ENCODE measurements at places on chromosomes 12 and 14.
A peak's percentile ranks its signal among the peaks of the same experiment; 100 is the strongest.

DNA sequence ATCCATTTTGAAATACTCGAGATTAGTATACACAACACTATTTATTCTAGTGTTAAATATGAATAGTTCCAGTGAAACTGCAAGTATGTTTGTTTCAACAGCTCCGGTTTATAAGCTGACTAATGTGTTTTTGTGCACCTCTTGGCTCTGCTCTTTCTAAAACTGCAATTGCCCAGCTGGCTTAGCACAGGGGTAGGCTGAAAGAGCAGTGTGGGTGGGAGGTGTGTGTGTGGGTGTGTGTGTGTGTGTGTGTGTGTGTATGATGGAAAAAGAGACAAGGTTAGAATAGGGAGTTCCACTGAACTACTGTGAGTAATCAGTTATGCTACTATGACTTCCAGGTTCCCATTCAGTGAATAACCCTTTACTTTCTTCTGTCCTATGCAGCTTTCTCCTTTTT lies 37.8 kb upstream of the DDHD1 start:
- no peak for DNase-seq

GRCh38 chr12:95738024-95738611 lies 52.4 kb downstream of the NTN4 start:
- DNase-seq = no peak

DNA sequence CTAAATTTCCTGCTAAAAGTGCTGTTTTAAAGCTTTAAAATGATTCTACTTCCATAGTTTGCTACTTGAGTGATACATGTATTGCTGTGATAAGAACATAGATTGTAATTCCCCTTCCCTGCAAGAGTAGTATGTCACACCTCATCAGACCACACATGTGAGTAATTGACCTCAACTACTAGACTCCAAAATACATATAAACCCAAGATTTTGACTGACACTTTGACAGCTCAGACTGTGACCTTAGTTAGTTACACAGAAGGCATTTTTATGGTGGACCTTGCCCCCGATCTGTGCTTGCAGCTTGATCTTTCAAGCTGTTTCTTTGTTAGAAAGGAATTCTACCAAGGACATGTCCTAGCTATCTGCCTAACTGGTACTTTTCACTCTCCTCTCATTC lies 18.6 kb downstream of the APOBEC1 start:
- no peak for DNase-seq

- DNase-seq = no peak
Observed at GRCh38 chr14:66383257-66383656, 102.9 kb upstream of the CCDC196 start.

GRCh38 chr12:106739318-106739717 lies 35.2 kb upstream of the RIC8B start:
- DNase-seq = no peak

GRCh38 chr14:32696325-32697091 lies 242.2 kb upstream of the NPAS3 start:
- DNase-seq = no peak

GRCh38 chr12:614411-614970 lies 48.8 kb downstream of the NINJ2 start:
- DNase-seq = no peak

GRCh38 chr12:56687223-56688128 lies 608 bp downstream of the PTGES3 start:
- no peak for DNase-seq

DNA sequence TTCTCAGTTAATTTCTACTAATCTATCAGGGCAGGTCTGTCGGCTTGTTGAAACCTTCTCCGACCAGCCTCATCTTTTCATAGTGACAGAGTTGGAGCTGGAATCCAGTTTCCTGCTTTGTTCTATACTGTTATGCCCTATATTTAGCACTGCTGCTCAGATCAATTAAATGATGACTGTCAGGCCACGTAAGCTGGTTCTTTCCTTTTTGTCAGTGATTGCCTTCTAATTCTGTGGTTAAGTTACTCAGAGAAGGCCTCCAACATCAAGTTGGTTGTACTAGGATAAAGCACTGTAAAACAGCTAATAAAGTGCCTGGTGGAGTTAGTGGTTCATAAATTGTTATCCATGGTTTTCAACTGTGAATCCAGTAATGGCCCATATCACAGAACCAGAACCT lies 22.6 kb downstream of the DERA start:
- DNase-seq = no peak

DNA sequence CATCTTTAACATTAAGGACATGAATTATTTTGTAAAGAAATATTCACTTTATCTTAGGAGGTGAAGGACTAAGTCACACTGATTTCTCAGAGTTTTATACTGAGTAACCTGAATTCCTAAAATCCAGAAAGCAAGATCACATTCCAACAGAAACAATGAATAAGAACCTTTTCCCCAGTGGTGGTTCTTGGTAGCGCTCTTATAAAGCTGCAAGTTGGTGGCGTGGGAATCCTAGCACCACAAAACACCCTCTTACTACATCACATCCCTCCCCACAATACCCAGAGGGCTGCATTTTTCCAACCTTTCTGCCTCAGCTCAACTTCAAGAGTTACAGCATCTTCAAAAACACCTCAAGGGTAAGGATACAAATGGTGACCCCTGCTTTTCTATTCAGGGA lies 44.0 kb upstream of the SMUG1 start:
- no peak for DNase-seq

DNA sequence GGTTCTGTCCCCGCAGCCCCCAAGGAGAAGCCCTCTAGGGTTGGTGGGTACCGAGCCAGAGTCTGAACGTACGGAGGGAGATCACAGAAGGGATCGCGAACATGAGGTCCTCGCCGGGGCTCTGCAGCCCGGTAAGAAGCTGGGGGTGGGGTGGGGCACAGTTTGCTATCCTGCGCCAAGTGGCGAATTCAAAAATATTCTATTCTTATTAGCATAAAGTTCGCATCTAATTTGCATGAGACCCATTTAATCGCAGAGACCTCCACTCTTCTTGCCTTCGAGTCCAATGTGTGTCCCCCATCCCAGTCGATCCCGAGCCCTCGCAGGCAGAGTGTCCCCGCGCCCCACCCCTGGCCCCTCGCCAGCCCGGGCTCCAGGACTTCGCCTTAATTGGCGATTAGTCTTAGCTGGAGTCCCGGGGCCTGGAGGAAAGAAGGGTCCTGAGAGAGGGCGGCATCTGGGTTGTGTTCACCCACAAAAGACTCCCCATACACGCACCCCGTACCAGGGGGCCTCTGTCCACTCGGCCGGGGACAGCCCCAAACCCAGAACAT lies 604 bp upstream of the ARHGEF25 start:
- DNase-seq = no peak

DNA sequence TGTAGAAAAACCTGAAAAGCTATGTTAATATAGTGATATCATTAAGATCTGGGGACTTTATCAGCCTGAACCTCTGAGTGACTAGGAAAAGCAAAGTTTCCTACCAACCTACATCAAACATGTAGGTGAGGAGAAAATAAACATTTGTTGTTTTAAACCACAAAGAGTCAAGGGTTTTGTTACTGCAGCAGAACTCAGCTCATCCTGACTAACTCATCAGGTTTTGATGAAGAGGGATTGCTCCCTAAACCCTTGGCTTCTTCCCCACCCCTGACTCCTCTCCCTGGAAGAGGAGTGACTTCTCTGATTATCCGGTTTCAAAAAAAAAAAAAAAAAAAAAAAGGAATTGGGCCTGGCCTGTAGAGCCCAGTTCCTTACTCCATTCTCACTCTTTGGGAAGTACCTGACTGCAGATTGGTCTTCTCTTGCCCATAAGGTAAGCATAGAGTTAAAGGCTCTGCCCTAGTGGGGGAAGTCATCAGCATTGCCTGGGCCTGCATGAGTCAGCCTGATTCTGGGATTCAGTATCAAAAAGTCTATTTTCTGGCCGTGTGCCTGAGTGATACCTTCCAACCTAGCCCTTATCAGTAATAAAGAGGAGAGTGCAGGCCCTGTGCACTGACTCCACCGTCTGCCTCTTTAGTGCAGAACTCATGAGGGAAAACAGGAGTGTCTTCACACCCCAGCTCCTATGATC lies 16.9 kb downstream of the BDKRB1 start:
- no peak for DNase-seq

DNA sequence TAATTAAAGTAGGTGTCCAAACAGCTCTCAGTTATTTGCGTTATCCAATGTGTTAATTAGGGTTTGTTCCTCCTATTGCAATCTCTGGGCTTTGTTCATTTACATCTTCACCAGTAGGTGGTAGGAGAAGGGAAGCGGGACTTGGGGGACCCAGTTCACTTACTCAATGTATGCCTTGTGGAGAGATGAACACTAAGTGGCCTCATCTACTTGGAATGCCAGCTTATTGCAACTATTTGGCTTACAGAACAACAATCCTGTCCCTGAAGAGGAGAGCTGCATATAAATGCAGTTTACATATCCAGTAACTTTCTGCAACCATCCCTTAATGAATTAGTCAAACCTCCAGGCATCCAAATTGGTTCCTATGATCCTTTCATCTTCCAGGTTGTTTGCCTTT lies 417.1 kb upstream of the CCDC196 start:
- no peak for DNase-seq

GRCh38 chr12:58877243-58877743 lies 43.0 kb downstream of the LRIG3 start:
- no peak for DNase-seq

- DNase-seq = no peak
Observed at GRCh38 chr12:226401-226800, 12.4 kb upstream of the SLC6A12 start.

DNA sequence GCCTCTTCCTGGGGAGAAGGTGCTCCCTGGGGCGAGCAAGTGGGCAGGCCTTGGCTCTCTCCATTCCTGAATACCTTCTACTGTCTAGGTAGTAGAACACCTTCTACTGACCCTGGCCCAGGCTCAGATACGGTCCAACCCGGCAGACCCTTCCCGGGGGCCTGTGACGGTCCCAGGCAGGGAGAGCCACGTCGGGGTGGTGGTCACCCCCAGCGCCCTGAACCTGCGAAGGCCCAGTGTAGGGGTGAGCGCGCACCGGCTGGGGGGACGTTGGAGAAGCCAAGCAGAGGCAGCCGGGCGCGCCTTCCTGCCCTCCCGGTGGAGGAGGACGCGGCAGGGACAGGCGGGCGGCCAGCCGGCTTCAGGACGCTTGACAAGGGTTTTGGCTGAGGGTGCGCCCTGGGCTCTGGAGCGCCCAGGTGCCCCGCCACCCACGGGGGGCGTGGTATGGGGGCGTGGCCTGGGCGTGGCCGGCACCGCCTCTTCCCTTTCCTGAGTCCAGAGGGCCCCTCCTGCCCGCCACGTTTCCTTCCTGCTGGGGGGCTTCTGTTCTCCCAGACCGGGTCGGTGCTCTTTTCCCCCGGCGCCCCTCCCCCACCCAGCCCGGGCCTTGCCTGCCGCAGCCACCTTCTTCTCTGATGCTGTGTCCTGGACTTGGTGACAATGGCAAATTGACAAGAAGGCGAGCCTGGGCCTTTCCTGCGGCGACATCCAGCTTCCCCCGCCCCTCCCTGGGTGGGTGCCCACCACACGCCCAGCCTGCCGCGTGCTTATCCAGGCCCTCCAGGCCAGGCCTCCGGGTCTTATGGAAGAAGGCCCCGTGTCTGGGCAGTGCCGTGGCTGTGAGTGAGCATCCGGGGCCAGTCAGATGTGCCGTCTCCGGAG lies 24.5 kb upstream of the PPP1R13B start:
- no peak for DNase-seq

- DNase-seq = peak; percentile 34
Observed at GRCh38 chr14:80567905-80568536, 356.7 kb upstream of the DIO2 start.

GRCh38 chr12:119592232-119592631 lies 1.3 kb upstream of the TMEM233 start:
- DNase-seq = no peak

GRCh38 chr14:103696466-103697071 lies 18.7 kb downstream of the XRCC3 start:
- DNase-seq = no peak

- peak; percentile 55 for DNase-seq
Observed at GRCh38 chr12:116382686-116383530, 105.4 kb upstream of the MED13L start.

DNA sequence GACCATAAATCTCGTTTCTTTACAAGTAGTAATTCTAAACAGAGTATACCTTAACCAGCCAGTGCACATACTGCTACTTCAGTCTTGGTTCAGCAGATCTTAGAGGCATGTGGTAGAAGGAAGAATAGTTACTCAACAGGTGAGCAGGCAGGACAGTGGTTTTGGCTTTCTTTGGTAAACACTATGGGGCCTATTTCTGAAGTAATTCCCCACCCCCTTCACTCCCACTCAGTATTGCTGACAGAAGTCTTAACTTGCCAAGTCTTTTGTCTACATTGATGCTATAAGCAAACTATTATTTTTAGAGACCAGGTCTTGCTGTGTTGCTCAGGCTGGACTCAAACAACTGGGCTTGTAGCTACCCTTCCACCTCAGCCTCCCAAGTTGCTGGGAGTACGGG lies 68.5 kb downstream of the FBXO34 start:
- DNase-seq = no peak

GRCh38 chr12:79127271-79127751 lies 262.7 kb downstream of the SYT1 start:
- DNase-seq = peak; percentile 64

- no peak for DNase-seq
Observed at GRCh38 chr14:23694949-23695663, 58.9 kb downstream of the DHRS2 start.

- no peak for DNase-seq
Observed at GRCh38 chr12:50753232-50753769, 10.6 kb upstream of the ATF1 start.

DNA sequence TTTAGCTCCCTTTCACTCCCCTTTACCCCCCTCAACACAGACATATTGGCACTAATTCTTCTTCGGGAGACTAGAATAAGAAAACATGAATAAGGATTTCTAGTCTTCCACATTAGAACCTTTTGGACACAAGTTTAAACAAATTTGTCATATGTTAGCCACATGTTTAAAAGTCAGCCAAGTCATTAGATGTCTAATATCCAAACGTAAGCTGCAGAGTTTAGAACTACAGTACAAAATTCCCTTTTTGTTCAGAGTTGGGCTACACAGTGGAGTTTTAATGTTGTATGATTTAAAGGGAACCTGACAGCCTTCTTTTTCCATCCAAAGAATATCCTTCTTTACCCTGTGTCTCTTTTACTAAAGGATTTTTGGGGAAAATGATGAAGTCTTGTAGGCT lies 79.8 kb downstream of the PDE6H start:
- no peak for DNase-seq

GRCh38 chr14:29735459-29735858 lies 192.2 kb downstream of the PRKD1 start:
- DNase-seq = no peak

- DNase-seq = no peak
Observed at GRCh38 chr14:36214476-36215216, 38.1 kb upstream of the PTCSC3 start.

- no peak for DNase-seq
Observed at GRCh38 chr12:117563007-117563406, 201.6 kb upstream of the NOS1 start.

DNA sequence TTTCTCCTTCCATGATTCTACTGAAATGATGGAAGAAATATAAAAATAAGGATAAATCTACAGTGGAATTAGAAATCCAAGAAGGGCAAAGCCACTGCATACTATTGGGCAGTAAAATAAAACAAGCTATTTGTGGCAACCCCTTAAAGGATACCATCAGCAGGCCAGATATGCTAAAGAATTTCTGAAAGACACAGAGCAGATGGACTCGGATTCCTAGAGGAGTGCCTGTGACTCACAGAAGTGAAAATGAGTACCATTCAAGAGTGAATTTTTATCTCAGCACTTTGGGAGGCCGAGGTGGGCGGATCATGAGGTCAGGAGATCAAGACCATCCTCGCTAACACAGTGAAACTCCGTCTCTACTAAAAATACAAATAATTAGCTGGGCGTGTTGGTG lies 318.1 kb downstream of the LRIG3 start:
- no peak for DNase-seq

GRCh38 chr14:35959835-35960234 lies 133.7 kb downstream of the BRMS1L start:
- no peak for DNase-seq

All from retinal pigment epithelial cell (primary cell).